Activated CD4-positive, alpha-beta T cell treated with anti-CD3 and anti-CD28 coated beads for 4 hours (primary cell): ENCODE measurements at places on chromosomes 1 and 21.

- DNase-seq: no peak
Measured at GRCh38 chr1:182270731-182271130, 120.9 kb downstream of the GLUL start.

GRCh38 chr21:46363698-46364097, 39.7 kb downstream of the PCNT start:
- no peak for DNase-seq

DNA sequence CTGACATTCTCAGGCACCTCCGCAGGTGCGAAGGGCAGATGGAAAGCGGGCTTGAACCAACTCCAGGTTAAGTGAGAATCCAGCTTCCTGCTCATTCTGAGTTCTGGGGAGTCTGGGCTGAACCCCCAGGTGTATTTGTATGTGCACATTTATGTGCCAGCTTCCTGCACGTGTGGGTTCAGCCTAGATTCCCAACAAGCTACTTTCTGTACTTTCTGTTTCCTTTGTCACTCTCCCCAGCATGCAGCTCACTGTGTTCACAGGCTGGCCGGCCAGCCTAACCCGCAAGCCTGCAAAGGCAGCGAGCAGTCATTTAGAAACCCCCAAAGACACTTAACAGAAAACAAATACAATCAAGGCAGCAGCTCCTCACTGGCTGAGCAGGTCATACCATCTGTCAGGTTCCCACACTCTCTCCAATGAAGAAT, 1.3 kb upstream of the IL19 start:
- peak; percentile 38 for DNase-seq

DNA sequence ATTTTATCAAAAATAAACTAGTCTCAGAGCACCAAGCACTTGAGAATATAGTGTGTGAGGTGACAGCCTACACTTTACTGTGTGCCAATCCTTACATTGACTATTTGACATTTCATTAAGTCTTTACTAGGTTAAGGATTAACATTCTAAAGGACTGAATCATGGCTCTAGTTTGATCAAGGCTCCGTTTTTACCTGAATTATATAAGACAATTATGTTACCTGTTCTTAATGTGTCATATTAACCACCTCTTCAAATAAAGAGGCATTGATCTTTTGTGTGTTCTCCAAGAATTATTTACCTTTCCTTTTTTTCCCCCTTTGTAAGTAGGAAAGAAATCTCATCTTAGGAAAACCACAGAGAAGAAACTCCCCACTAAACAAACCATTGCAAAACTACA, 189.7 kb downstream of the HS2ST1 start:
- DNase-seq: no peak

- DNase-seq: no peak
Measured at GRCh38 chr1:235088907-235089306, 39.7 kb downstream of the TOMM20 start.
